ENCODE measurements at places on chromosomes 7 and 10. TPM values are rescaled to one million over a fixed set of nuclear protein-coding genes. Genes with fewer than 3 reads are reported as not detected.

The ZNF804B gene
- total RNA-seq = not detected

The PLEKHS1 gene
- 0.32 TPM for total RNA-seq

The ZKSCAN5 gene
- 8.5 TPM for total RNA-seq

The TCAF2 gene
- total RNA-seq = 8.5 TPM

DNA sequence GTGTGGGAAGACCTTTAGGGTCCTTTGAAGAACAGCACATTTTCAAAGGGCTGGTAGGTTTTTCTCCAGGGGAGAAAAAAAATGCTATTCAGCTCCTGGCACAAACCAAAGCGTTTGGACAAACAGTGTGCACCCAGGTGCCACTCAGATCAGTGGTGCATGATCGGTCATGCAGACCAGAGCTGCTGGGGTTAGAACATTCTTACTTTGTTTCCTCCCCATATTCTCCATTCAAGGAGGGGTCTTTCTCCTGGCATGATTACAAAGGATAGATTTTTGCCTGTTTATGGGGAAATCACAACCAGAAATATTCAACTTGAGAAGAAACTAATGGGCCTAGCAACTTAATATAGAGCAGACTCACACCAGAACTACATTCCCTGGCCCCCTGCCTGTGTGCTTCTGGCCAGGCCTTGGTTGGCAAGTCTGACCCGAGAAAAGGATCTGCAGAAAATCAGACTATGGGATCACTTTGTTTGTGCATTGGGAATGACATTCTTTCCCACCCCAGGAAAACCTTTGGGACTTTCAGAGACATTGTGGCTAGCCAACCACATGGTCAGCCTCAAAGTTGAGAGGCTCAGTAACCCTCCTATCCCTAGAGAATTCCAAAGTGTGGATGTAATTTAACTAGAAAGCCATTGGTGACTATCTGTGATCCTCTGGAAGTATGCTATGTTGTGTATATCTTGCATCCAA is 82.3 kb upstream of the FGL2 start:
- DNase-seq = no peak
- no peak overlapping the region for H3K4me3 ChIP-seq
- no peaks in the 10 kb centered on the region for H3K27me3 ChIP-seq
- H3K4me1 ChIP-seq = peaks cover 26% of the 10 kb centered on the region
- peaks cover 2% of the 10 kb centered on the region for H3K36me3 ChIP-seq

GRCh38 chr10:119713744-119714483 is 11.9 kb upstream of the INPP5F start:
- no peak overlapping the region for H3K27ac ChIP-seq
- no peak overlapping the region for H3K4me3 ChIP-seq
- H3K4me1 ChIP-seq = no peaks in the 10 kb centered on the region
- no peaks in the 10 kb centered on the region for H3K27me3 ChIP-seq
- DNase-seq = no peak

- no peak overlapping the region for H3K27ac ChIP-seq
- no peaks in the 10 kb centered on the region for H3K4me1 ChIP-seq
- H3K27me3 ChIP-seq = no peaks in the 10 kb centered on the region
- DNase-seq = no peak
- no peaks in the 10 kb centered on the region for H3K36me3 ChIP-seq
- H3K4me3 ChIP-seq = no peak overlapping the region
Observed at GRCh38 chr10:104456802-104457542, 103.3 kb downstream of the CFAP58 start.

Data from suprapubic skin (tissue), 4 donors.